KG1 (cell line): ENCODE measurements at places on chromosomes 12 and 14.

DNA sequence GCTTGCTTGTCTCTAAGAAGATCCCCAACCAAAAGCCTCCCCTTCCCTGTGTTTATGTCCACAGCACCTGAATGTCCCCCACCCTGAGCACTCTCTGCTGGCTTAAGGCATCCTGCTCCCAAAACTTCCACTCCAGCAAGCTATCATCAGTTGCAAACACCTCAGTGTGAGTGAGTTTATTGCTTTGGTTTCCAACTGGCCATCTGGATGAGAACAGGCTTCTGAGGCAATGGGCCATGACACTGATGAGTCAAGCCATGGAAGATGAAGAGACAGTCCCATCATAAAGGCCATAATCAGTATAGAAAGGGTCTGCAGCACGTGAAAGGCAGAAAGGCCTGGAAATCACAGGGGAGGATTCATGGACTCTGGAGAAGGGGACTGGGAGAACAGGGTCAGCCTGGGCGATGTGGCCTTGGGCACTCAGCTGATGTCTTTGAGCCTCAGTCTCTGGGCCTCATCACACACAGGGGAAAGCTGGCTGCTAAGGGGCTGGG is 12.8 kb downstream of the CMKLR1 start:
- no peak for DNase-seq

GRCh38 chr12:82054566-82054965 is 295.4 kb upstream of the PPFIA2 start:
- no peak for DNase-seq

GRCh38 chr14:61150851-61151250 is 130.3 kb downstream of the TMEM30B start:
- no peak for DNase-seq

DNA sequence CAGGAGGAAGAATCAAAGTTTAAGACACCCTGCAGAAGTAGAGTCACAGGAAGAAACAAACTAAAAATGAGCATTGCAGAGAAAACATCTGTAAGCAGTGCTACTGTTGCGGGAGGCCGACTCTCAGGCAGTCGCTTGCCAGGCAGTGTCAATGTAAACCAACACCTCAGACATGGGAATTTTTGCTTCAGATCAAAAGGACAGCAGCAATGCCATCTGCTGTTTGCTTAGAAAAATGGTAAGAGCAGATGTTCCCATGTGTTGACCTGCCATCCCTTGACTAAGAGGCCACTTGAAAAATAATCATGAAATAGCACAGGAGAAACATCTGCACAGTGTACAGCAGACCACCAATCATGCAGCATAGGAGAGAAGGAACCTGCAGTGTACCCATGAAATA is 196.6 kb downstream of the SLC25A21 start:
- DNase-seq, result no peak

GRCh38 chr12:115756804-115757203 is 520.7 kb downstream of the MED13L start:
- no peak for DNase-seq

DNA sequence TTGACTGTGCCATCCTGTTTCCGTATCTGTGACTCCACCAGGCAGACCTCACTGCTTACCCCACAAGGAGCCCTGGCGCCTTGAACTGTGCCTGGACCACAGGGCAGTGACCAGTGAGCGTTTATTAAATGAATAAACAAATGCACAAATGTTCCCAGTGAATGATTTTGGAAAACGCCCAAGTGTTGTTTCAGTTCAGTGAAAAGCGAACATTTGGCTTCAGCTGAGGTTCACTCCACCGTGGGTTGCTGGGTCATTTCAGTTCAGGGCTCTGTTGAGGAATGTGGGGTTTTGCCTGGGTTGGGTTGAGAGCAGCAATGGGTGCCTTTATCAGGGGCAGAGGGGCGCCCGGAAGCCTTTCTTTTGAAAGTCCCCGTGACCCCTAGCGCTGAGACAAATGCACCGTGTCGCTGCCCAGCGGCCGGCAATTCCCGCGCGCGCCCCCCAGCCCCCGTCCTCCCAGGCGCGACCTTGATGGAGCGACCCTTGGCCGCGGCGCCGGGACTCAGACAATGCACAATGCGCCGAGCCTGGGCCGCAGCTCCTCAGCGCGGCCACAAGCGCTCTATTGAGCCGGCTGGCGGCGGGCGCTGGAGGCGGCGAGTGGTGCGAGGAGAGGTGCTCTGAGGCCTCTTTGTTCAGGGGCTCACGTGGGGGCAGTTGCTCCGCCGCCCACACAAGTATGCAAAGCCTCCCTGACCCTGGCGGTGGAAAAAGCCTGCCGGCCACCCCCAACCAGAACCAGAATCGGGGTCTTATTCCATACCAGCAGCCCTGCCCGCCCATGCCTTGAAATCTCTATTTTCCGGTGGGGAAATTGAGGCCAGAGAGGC is 40.5 kb upstream of the CLMN start:
- no peak for DNase-seq

DNA sequence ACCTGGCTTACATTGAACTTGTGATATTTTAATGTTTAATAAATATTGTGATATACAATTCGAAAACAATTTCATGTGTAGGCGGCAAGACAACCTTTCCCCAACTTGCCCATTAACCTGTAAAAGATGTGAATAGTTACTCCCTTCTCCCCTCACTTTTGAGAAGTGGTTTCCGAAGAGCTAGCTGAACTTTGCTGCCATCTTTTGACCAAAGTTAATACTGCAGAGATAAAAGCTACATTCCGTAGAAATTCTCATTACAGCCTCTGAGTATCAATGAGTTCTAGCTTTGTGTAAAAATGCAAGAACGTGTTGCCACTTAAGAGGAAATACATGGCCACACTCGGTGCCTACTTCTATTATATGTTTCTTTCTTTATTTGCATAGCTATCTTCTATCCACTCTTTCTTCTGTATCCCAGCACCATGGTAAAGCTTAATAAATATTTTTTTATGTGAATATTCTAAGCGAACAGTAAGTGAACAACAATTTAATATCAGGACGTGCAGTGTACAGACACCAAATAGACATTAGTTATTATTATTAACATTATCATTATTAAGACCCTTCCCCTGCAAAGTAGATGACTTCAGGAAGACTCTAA is 105.1 kb upstream of the TMEM260 start:
- DNase-seq, result peak; percentile 49

DNA sequence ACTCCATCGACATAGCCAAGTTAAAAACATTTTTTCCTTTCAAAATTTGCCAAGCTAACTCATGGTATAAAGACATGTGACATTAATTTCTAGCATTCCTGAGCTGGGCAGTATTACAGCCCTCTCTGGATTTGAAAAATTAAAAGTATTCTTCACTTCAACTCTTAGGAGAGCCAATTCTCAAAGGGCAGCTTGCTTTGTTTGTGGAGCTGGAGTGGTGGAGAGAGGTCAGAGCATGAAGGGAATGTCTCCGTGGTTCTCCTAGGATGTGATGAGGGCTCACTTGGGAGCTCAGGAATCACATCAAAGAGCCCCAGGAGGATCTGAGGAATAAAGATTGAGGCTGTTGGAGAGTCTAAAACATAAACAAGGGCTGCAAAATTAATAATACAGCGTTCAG is 46.9 kb upstream of the RGS6 start:
- DNase-seq, result no peak

DNA sequence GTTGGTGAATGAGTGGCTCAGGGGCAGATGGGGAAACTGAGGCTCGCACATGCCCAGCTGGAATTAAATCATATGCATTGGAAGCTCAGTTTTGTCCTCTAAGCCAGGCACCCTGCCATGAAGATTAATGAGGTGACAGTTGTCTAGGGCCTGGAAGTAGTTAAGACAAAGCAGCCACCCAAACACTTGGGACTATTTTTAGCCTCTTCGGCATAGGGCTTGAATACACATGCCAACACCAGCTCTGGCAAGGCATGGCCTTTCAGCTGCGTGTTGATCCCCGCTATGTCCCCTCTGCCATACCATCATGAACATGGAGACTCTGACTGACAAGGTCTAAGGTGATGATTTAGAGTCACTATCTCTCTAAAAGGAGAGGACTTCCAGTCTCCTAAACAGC is 250.2 kb downstream of the KSR2 start:
- no peak for DNase-seq

DNA sequence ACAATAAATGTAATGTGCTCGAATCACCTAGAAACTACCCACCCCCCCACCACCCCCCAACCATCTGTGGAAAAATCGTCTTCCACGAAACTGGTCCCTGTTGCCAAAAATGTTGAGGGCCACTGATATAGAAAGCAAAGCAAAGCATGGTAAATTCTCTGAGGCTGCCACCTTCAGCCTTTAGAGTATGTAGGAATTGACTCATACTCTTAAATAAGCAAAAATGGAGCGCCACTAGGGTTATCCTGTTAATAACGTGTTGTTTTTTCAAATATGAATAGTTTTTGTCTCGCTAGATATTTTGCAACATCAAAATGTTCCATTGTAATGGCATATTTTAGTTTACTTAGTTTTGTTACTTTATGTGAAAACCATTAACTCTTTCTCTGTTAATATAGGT is 18.2 kb downstream of the DYNC1H1 start:
- no peak for DNase-seq

- no peak for DNase-seq
Measured at GRCh38 chr14:55303691-55304145, 32.5 kb downstream of the FBXO34 start.

GRCh38 chr12:2075508-2076195 is 22.9 kb downstream of the CACNA1C start:
- DNase-seq, result no peak

GRCh38 chr14:94042433-94043091 is 16.4 kb downstream of the OTUB2 start:
- DNase-seq, result no peak

DNA sequence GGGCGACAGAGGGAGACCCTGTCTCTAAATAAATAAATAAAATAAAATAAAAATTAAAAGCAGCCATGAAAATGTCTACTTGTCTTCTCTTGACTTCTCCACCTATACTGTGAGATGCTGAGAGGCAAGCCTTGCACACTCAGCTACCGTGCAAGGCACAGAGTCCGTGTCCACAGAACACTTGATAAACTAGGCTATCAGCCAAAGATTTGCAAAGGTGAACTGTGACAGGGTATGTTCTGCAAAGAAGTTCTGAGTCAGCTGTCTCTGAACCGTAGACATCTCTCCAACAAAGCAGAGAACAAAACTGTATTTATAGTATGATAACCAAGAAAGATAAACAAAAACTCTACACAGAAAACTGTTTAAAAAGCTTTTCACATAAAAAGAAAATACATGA is 35.5 kb downstream of the STXBP6 start:
- no peak for DNase-seq

DNA sequence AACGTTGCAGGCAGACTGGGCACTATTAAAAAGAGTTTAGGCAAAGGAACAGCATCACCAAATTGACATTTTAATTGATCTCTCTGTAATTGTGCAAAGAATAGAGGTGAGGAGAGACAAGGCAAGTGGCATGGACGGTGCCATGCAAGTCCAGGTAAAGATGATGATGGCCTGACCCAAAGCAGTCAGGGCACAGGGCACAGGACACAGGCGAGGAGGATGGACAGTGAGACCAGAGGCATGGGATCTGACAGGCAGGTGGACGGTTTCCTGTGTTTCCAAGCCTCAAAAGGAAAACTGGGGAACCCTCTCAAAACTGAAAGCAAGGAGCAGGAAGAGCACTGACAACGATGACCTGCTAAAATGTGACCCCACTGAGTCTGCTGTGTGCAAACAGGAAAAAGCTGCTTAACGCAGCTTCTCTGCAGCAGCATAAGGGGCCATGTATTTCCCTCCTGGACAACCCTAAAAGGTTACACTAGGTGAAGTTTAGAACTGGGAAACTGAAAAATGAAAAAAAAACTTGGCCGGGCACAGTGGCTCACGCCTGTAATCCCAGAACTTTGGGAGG is 50.9 kb downstream of the CLIP1 start:
- no peak for DNase-seq

GRCh38 chr12:29945904-29946303 is 162.2 kb upstream of the TMTC1 start:
- DNase-seq, result no peak

GRCh38 chr12:107522692-107523477 is 162.7 kb upstream of the PWP1 start:
- DNase-seq, result no peak

DNA sequence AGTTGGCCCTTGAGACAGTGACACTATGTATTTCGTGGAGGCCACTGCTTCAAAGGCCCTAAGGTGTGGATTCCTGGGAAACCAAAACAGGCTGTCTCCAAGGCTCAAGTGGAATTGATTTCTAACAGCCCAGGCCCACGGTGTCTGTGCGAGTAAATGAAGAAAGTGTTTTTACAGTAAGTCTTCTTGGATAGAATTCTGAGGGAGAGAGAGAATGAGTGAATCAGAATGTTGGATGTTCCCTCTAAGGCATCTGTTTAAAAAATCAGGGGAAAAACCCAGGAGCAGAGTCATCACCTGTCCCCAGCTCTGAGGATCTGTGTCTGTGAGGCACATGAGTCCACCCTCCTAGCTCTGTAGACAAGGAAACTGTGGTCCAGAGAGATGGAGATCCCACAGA is 22.3 kb upstream of the BDKRB1 start:
- DNase-seq, result no peak

DNA sequence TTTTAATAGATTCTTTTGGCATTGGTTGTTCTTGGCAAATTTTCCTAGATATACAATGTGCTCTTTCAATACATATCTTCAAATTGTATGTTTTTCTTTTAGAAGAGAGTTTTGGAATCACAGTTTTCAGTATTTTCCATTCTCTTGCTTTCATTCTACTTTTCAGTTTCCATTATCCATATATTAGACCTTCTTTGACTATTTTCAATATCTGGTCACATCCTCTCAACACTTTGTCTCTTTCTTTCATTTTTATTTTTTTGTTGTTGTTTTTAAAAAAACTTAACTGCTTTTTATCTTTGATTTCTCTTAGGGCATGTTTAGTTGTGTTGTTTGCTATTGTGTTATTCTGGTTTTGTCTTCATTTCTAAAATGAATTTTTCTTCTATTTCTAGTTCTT is 59.9 kb upstream of the CLMN start:
- DNase-seq, result no peak

- DNase-seq, result no peak
Measured at GRCh38 chr12:91993287-91994017, 152.2 kb downstream of the BTG1 start.

- no peak for DNase-seq
Measured at GRCh38 chr14:53341324-53341723, 188.2 kb upstream of the DDHD1 start.

DNA sequence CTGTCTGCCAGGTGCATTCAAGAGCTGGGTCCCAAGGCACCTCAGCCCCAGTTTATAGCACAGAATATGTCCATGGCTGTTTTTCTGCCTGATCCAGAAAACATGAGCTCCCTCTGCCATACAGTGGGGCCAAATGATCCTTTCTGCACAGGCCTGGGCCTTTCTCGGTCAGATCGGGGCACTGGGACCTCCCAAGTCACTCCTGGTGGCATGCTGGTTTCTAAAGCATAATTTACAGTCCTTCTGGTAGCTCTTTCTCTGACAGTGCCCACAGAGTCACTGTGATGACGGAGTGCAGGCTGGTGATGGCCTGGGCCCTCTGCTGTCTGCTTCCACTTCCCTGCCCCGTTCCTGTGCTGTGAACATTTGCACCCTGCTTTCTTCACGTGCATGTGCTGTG is 99.2 kb downstream of the ADGRD1 start:
- DNase-seq, result no peak
